Stimulated activated CD4-positive, alpha-beta T cell treated with anti-CD3 and anti-CD28 coated beads, Interleukin-1b, Interleukin-23, amount 100 ng/mL, for 1 hour (primary cell): ENCODE measurements at places on chromosomes 7 and 10.

- no peak for DNase-seq
These were observed 47.0 kb downstream of the KIAA1217 start for GRCh38 chr10:24255881-24256311.

DNA sequence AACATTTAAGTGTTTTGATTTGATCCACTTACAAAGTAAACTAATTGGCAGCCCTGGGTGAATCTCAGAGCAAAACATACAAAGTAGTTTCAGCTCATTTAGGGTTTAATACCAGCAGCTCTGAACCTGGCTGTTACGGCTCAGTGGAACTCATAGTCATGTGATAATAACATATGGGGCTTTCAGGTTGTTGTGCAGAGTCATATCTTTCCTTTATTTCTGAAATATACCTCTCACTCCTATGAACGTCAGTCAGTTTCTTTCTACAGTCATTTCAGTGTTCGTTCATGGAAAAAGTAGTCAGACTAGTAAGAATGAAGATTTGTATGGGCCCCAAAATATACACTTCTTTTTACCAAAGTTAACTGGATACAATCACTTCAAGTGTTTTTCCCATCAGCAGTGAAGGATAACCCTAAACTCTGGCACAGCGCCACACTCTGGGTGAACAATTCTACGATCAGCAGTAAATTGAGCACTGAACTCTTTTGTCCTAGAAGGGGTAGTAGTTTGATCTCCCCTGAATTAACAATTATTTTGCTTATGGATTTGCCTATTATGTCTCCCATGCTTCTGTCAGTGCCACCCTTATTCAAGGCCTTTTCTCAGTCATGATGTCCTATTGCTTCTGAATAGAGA is 218.6 kb downstream of the THSD7A start:
- DNase-seq: no peak

- DNase-seq: no peak
These were observed 83.8 kb downstream of the PDGFA start for GRCh38 chr7:435630-436366.

DNA sequence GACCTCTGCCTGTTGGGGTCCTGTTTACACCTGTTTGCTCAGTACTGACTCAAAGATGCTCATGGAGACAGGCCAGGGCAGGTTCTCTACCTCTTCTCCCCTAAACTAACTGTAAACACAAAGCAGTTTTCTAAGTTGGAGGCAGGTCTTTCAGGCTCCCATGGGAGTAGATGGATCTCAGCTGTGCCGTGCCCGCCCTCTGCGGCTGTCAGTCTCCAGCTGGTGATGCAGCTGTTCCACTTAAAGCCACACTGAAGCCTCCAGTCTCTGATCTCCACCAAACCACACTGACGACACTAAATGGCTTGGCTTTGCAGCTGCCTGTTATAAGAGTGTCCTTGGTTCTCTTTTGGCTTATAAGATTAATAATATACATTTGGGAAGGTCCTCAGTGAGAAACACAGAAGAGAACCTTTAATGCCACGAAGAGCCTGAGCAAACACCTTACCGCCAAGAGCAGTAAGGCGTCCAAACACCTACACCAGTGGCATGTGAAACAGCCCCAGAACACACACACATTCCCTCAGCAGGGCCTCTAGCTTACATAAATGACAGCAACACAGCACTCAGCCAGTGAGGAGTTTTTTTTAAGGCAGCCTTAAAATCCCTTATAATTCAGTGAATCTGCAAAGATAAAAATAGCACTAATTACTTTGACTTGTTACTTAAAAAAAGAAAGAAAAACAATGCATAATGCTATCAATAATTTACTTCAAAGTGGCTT is 60.4 kb upstream of the KCNIP2 start:
- no peak for DNase-seq

DNA sequence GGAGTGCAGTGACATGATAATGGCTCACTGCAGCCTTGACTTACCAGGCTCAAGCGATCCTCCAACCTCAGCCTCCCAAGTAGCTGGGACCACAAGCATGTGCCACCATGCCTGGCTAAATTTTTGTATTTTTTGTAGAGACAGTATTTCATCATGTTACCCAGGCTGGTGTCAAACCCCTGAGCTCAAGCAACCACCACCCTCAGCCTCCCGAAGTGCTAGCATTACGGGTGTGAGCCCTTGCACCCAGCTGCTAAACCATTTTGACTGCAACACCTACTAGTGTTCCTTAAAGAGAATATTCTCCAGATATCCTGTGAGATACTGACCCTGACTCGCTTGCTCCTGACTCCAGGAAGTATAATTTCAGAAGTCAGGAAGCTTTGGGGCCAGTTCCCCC is 85.8 kb downstream of the PLXNA4 start:
- no peak for DNase-seq

- DNase-seq: no peak
These were observed 213.6 kb downstream of the RPS24 start for GRCh38 chr10:78247266-78247665.

- no peak for DNase-seq
These were observed 54.2 kb upstream of the PLXDC2 start for GRCh38 chr10:19762026-19762425.

GRCh38 chr7:95421847-95422444 is 12.9 kb downstream of the PON2 start:
- no peak for DNase-seq

- DNase-seq: no peak
These were observed 2.0 kb downstream of the ARL4A start for GRCh38 chr7:12689451-12689850.

GRCh38 chr10:122861711-122862161 is 16.1 kb upstream of the CUZD1 start:
- DNase-seq: no peak

DNA sequence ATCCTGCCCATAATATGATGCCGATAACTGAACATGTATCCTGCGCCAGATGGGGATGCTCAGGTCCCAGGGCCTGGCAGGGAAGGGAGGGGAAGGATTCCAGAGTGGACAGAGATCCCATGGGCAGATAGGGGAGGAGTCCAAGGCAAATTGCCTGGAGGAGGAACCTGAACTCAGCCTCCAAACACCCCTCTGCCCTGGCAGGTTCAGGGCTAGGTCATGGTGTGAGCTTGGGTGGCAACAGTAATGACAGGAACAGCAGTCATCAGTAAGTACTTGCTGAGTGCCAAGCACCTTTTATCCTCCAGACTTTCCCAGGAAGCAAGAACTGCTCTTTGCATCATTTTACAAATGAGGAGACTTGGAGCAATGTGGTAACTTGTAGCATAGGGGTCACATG is 3.8 kb upstream of the PALD1 start:
- DNase-seq: no peak

DNA sequence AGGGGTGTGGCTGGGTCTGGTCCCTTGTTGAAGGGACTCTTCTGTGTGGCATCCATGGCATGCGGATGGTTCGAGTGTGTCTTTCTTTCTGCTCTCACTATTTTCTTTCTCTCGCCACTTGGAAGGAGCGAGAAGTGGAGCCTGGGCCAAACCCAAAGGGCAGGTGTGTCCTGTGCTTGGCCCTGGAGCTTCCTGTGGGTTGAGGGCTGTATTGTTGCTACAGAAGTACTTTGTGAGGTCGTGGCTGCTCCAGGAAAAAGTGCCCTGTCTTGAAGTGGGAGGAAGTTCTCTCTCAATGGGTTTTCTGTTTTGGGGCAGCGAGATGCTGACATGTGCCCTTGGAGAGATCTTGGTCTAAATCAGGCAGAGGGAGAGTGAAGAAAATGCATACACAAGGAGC is 72.0 kb downstream of the DOCK1 start:
- no peak for DNase-seq

GRCh38 chr10:103278537-103278823 is 1.5 kb downstream of the INA start:
- DNase-seq: no peak

- DNase-seq: no peak
These were observed 34.2 kb downstream of the AP5Z1 start for GRCh38 chr7:4809666-4810065.

DNA sequence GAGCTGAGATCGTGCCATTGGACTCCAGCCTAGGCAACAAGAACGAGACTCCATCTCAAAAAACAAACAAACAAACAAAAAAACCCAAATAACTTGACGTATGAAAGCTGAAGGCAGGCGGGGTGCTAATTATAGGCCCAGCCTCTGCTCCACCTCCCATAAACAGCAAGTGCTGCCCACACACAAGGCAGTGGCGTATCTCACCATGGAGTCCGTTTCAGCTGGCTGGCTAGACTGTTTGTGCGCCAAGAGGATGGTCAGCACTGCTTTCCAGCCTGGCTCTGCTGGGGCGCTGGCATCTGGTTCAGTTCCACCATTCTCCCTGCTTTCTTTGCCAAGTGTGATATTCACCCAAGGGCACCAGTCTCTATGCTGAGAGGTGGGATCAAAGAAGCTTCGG is 29.1 kb downstream of the ZC3HC1 start:
- no peak for DNase-seq

DNA sequence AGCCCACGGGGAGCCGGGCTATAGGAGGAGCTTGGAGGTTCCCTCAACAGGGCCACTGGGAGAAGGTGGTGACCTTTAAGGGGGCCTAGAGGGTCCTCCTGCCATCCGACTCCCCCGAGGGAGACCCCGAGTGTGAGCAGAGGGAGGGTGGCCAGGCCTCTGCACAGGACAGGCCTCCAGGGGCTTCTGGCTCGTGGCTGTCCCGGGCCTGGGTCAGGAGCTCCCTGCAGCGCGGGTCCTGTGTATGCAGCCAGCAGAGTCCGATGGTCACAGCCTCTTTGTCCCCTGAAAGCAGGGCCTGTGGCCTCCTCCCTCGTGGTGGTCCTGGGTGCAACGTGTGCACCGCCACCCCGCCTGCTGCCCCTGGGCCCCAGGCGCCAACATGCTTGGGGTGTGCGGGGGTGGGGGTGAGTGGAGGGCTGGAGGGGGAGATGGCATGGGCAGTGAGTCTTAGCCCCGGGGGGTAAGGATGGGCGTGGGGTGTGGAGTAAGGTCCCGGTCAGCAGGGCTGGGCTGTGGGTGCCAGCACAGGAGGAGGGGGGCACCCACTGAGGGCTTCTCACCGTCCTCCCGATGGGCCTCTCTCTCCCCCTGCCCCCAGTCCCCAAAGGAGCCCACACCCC is 27.1 kb downstream of the UNCX start:
- no peak for DNase-seq

DNA sequence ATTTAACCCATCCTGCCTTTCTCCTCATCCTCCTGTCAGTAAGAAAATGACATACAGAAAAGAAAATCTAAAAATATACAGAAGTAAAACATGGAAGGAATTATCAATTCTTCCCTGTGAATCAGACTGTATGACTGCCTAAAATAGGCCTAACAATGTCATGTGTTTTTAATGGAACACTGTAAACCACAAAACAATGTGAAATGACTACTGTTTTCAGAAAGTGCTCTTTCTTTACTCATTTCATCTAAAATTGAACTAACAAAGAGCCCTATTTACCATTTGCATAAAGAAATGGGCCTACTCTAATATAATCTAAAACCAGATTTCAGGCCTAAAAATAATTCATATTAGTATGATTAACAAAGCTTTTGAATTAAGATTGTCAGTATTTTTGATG is 35.7 kb downstream of the SEMA3E start:
- DNase-seq: no peak

- no peak for DNase-seq
These were observed 103.7 kb upstream of the ZPBP start for GRCh38 chr7:50196719-50197118.

GRCh38 chr10:18659819-18660535 is 746 bp downstream of the ARL5B start:
- no peak for DNase-seq

DNA sequence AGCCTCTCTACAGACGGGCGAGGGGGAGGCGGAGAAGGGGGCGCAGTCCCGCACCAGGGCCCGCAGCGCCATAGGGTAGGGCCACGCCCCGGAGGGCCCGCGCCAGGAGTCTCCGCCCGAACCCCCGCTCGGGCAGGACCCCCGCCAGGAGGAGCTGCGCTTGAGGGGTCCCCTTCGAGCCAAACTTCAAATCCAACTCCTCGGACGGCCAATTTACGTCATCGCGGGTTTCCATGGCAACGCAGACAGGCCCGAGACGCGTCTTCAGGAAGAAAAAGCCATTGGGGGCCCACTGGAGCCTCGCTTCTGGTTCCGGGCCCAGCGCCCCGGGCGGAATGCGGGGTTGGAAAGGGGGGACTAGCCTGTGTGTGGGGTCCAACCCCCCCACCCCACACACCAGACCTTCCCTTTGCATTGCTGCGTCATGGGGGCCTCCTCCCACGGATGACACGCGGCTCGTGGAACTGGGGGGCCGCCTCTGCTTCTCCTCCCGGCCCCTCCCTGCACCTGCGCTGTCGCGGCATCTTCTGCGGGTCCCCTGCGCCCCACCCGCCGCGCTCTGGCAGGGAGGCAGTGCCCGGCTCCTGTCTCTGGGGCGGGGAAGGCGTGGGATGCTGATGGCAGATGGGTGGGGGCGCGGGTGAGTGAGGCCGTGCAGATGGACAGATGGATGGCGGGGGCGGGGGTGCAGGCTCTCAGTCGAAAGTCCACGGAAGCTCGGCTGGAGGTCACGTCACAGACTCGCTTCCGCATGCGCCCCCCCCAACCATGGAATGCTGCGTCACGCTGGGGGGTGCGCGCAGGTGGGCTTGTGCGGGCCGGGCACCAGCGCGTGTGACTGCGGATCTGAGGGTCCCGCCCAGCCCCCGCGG is 1.2 kb downstream of the CALY start:
- peak; percentile 54 for DNase-seq

GRCh38 chr10:131493432-131493831 is 181.9 kb upstream of the TCERG1L start:
- no peak for DNase-seq

DNA sequence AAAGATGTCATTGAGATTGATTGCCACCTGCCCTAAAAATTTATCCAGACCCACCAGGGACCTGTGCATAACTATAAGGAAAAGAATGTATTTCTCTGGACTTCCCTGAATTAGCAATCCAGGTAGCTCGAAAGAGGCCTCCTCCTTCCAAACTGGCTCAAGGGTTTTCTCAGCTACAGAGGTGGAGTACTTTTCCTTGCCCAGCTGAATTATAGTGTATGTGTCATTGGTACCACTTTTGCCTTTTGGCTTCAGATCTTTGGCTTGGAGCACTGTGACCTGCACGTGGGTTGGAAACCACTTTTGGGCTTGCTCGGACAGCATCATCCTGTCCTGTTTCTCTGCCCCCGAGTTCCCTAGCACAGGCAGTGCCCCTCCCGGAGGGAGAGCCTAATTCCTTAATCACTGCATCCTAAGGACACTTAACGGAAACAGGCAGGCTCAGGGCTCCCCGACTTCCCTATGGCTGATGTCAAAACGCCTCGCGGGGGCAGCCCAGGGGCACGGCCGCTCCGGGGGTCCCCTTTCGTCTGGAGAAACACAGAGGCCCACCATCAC is 825 bp downstream of the RAB11FIP2 start:
- no peak for DNase-seq

- DNase-seq: no peak
These were observed 2.3 kb downstream of the GSDME start for GRCh38 chr7:24754906-24755506.

GRCh38 chr10:20936396-20936795 is 39.3 kb upstream of the NEBL start:
- no peak for DNase-seq
